Sigmoid colon (tissue), 7 donors: ENCODE measurements at places on chromosomes 3 and 15.
A peak's percentile ranks its signal among the peaks of the same experiment; 100 is the strongest.

GRCh38 chr3:150265305-150265704 lies 142.8 kb upstream of the TSC22D2 start:
- H3K27ac ChIP-seq: no peak overlapping the region
- no peak overlapping the region for H3K4me3 ChIP-seq
- H3K4me1 ChIP-seq: no peaks in the 10 kb centered on the region
- no peaks in the 10 kb centered on the region for H3K36me3 ChIP-seq

DNA sequence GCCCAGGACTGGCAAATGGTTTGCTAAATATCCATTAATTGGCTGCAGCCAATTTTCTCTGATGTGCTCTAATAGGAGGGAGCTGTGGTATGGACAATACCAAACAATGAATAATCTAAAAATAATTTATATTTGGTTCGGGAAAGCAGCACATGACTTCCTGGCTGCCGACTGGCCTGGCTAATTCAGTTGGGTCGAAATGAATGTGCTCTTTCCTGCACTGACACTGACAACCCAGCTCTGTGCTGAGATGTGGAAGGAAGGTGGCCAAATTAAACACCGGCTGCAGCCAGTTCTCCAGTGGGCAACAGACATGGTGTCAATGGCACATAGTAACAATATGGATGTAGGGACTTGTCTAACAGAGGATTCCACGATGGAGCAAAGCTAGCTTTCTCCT lies 21.1 kb upstream of the COLQ start:
- no peak for DNase-seq
- H3K4me1 ChIP-seq: no peaks in the 10 kb centered on the region
- no peaks in the 10 kb centered on the region for H3K27me3 ChIP-seq
- H3K4me3 ChIP-seq: no peak overlapping the region

GRCh38 chr3:73144276-73144675 lies 82.8 kb downstream of the EBLN2 start:
- no peak overlapping the region for H3K27ac ChIP-seq
- no peaks in the 10 kb centered on the region for H3K27me3 ChIP-seq
- H3K36me3 ChIP-seq: no peaks in the 10 kb centered on the region
- H3K4me1 ChIP-seq: no peaks in the 10 kb centered on the region
- no peak overlapping the region for H3K4me3 ChIP-seq

GRCh38 chr15:90829942-90830440 lies 38.4 kb upstream of the FURIN start:
- no peak overlapping the region for H3K4me3 ChIP-seq
- no peaks in the 10 kb centered on the region for H3K4me1 ChIP-seq
- H3K27ac ChIP-seq: no peak overlapping the region
- no peak for DNase-seq

GRCh38 chr3:34889641-34890040 lies 749.7 kb upstream of the ARPP21 start:
- H3K27me3 ChIP-seq: no peaks in the 10 kb centered on the region
- H3K4me3 ChIP-seq: no peak overlapping the region
- DNase-seq: no peak
- H3K27ac ChIP-seq: no peak overlapping the region

DNA sequence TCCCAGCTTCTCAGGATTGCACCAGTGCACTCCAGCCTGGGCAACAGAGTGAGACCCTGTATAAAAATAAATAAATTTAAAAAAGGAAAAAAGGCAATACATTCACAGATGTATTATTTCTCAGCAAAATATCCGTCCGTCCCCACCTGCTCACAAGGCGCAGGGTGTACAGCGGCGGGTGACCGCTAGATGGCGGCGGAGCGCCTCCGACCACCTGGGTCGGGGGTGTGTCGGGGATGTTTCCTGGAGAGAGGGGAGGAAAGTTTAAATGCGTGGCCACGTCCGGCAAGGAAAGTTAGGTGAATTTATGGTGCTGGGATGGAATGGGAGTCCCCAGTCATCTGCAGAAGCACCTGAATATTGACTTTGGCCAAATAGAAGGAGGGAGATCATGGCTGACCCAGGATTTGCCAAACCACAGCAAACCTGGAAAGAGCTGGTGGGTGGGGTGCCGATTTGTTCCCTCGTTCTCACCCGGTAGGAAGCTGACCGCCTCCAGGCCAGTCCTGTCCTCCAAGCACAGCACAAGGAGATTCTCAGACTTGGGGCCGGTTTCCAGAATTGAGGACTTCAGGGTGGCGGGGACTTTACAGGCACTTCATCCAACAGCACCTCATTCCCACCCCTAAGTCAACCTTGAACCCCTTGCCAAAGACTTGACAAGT lies 88.3 kb downstream of the TMEM266 start:
- peak; percentile 61 for DNase-seq
- H3K36me3 ChIP-seq: no peaks in the 10 kb centered on the region
- H3K27ac ChIP-seq: no peak overlapping the region
- peaks cover 10% of the 10 kb centered on the region for H3K4me1 ChIP-seq
- peaks cover 11% of the 10 kb centered on the region for H3K27me3 ChIP-seq

- H3K27me3 ChIP-seq: no peaks in the 10 kb centered on the region
- no peak overlapping the region for H3K27ac ChIP-seq
- no peak overlapping the region for H3K4me3 ChIP-seq
- no peak for DNase-seq
Measured at GRCh38 chr3:192863091-192863420, 54.6 kb downstream of the MB21D2 start.

DNA sequence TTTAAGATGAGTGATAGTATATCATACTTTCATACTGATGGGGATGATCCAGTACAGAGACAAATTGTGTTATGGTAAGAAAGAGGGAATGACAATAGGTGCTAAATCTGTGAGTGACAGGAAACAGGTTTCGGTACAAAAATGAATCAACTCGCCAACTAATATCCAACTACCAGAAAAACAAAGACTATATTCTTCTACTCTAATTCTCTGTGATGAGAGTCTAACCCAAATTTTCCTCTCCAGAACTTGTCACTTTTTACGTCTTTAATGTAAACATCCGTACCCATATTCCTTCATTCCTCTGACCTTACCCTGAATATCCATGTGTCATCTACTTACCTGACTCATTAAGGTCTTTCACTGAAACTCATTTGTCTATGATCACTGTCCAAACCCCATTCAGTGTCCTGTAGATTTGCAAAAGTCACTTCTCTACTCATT lies 39.6 kb downstream of the SCAPER start:
- no peak overlapping the region for H3K27ac ChIP-seq
- H3K36me3 ChIP-seq: no peaks in the 10 kb centered on the region
- no peaks in the 10 kb centered on the region for H3K27me3 ChIP-seq

GRCh38 chr15:57364282-57365007 lies 11.9 kb upstream of the CGNL1 start:
- no peak overlapping the region for H3K27ac ChIP-seq
- no peaks in the 10 kb centered on the region for H3K4me1 ChIP-seq
- H3K36me3 ChIP-seq: no peaks in the 10 kb centered on the region

DNA sequence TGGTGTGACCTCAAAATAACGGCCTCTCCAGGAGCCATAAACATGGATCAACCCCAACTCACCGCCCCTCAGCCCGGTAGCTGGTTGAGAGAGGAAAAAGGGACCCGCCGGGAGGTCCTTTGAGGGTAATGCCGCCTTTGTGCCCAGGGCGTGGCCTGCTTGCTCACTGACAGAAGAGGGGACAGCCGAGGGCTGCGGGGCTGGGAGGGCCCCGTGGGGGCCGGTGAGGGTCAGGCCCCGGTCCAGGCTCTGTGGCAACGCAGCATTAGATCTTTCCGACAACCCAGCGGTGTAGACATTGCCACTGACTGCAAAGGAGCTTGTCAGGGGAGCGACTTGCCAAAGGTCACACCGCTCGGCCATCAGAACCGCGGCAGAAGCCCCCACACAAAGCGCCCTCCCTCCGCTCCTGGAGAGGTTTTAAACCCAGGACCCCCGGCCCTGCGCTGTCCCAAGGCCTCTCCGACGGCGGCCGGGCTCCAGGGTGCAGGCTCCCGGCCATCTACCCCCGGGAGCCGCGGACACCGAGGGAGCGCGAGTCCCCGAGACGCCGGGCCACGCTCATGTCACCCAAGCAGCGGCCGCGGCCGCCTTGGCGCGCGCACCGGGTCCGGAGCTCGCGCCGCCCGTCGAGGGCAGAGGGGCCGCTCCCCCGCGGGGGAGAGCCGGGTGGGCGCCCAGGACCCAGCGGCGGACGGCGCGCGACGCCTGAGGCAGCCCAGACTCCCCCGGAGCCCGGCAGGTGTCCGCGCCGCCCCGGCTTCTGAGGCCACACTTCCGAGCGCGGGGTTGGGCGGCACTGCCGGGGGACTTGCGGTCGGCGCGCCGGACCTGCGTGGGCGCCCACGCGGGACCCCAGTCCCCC lies 975 bp downstream of the PCSK6 start:
- H3K27me3 ChIP-seq: peaks cover 29% of the 10 kb centered on the region
- no peaks in the 10 kb centered on the region for H3K36me3 ChIP-seq
- no peak for DNase-seq
- no peak overlapping the region for H3K27ac ChIP-seq
- H3K4me1 ChIP-seq: peaks cover 12% of the 10 kb centered on the region

DNA sequence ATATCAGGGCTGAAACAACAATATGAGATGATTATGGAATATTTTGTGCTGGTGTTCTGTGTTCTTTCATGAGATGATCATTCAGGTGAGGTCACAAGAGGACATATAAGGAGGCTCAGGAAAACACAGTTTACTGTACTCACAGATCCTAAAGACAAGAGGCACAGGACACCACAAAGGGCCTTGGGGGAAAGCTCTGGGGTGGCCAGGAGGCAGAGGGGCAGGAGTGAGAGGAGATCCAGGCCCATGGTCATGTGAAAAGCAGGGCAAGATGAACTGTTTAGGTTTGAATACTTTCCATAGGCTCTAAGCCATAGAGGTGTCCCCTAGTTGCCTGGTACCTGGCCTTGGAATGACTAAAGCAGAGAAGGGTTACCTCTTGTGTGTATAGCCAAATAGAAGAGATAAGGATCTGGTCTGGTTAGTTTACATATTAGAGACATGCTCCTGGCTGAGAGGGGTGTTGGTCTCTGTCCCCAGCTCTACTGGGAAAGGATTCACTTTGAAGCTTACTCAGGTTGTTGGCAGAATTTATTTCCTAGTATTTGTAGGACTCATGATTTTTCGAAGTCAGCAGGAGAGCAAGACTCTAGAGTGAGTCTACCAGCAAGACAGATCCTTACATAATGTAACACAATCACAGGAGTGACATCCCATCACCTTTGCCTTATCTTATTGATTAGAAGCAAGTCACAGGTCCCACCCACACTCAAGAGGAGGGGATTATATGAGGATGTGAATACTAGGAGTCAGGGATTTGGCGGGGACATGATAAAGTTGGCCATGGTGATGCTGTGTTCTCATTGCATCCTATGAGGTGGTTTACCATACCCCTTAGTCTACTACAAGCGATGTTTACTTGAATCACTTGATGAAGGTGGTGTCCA lies 11.3 kb upstream of the TM4SF1 start:
- H3K36me3 ChIP-seq: no peaks in the 10 kb centered on the region
- no peak for DNase-seq
- no peak overlapping the region for H3K27ac ChIP-seq

DNA sequence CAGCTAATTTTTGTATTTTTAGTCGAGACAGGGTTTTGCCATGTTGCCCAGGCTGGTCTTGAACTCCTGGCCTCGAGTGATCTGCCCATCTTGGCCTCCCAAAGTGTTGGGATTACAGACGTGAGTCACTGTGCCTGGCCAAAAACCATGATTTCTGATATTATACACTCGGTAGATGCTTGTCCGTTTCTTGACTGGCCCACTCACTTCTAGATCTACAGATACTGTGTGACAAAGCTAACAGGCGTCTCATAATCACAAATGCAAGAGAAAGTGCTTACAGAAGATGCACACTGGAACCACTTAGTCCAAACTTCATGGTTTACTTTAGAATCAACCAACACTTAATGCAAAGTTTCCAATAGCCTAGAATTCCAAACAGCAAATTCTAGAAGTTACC lies 8.4 kb downstream of the PROK2 start:
- H3K27me3 ChIP-seq: peaks cover 60% of the 10 kb centered on the region
- H3K4me3 ChIP-seq: no peak overlapping the region
- H3K4me1 ChIP-seq: no peaks in the 10 kb centered on the region
- no peak for DNase-seq
- H3K27ac ChIP-seq: no peak overlapping the region
